GM19239 (cell line): ENCODE measurements at places on chromosomes 7 and 10.
A peak's percentile ranks its signal among the peaks of the same experiment; 100 is the strongest.

DNA sequence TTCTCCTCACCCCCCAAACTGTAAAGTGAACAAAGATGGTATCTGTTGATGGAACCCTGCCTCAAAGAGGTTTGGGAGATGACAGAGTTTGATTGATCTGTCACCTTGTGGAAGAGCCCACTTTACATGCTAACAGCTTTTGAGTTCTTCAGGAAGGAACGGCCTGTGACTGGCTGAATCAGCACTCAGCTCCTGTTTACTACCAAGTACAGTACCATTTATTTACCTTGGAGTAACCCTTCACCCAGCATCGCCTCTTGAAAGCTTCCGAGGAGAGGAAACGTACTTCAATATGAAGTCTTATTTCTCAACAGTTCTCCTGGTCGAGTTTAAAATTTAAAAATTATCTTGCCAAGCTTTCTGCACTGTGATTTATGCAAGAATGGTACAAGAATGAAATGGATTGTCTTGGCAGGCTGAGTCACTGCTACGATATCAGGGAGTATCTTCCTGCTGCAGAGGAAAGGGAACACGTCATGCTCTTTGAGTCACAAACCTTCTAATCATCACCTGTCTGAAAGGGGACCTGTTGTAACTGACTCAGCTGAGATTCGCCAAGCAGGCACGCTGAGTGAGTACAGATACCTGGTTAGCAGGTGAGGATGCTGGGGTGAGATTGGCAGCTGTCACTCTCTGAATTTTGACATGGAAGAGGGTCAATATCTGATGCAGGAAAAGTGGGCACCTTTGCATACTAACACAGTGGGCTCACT, 30.1 kb downstream of the KLF6 start:
- no peak for DNase-seq

DNA sequence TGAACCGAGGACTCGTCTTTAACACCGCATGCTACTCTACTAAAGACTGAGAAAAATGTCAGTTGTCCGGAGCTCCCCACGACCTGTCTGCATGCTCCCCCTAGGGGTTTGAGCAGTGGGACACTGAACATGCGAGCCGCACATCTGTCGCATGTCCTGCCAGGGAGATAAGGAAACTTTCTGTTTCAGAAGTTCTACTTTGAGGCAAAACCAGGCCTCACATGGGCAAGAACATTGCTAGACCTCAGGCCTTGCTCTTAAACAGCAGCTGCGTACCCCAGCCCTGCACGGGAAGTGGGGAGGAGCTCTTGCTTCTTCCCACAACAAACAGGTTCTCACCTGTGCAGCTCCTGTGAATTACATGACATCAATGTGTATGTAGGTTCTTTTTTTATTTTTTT, 30.3 kb upstream of the HERPUD2 start:
- peak; percentile 16 for DNase-seq

DNA sequence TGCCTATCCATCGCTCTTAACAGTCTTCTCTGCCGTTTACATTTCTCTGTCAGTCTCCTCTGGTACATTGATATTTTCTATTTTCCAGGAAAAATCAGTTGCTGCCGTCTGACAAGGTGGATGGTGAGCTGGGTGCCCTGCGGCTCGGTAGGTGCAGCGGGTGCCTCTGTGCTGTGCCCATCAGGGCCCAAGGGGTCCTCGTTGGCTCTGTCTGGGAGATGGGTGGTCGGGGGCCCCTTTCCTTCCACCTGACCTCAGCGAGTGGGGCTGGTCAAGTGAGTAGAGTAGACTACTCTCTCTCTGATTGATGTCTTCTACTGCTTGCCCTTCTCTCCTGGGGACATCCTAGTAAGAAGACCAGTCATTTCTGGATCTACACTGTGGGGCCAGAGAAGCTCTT, 57.4 kb downstream of the MINDY4 start:
- no peak for DNase-seq

DNA sequence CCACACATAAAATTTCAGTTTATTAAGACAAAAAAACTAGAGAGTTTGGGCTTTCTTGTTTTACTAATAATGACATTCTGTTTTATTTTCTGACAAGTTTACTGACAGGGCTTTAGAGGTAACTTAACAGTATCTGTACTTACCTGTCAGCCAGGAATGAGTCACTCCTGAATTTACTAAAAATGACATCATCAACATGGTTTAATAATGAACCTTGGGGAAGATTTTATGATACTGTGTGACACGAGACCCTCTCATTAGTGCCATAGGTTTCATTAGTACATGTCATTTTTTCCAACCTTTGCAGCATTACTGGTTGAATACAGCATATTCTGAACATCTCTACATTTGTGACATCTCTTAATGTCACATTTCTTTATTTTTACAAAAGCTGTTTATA, 131.1 kb downstream of the KCND2 start:
- DNase-seq, result no peak

DNA sequence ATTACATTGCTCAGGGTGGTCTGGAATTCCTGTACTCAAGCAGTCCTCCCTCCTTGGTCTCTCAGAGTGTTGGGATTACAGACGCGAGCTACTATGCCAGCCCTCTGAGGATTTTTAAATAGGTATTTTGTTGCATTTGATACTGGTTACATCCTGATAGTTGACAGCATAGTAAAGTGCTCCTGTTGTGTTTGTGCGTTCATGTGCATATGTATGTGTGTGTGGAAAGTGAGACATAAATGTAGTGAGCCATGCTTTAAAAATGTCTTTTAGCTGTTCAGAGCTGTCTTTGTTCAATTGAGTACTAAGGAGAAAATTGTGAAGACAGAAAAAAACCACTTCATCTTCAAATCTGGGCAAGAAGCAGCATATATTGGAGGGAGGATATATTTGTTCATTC, 27.8 kb downstream of the ZNRF2 start:
- no peak for DNase-seq

DNA sequence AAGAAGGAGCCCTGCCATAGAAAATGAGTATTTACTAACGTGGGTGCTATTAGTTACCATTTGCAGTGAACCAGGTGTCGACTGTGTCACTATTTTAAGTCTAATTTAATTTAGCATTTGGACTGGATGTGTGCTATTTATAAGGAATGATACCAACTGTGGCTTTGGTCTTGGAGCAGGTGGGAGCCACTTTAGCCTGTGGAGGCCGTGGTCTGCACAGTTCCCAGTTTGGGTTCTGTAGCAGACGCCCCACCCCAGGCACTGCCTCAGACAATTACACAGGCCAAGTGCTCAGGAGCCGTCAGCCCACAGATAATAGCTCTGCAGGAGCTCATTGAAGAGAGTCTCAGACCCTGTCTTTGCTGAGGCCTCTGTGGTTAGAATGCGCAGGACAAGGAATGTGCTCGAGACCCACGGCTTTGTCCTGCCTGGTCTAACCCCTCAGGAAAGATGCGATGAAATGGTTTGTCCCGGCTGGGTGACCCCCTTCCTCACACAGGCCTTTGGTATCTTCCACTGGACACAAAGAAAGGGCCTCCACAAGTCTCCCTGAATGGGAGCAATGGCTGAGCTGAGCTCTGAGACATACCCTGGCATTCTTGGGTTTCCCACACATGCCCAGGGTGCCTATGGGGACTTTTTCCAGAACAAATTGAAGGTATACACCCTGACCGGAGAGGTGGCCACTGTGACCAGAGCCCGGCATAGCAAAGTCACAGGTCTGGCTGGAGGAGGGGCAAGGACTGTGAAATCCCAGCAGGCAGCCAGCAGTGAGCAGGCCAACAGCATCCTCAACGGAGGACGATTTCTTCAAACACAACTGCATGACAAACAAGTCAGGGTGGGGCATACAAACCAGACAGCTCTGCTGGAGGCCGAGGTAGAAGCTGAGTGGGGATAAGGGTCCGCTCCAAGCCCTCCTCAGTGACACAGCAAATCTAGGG, 251.2 kb downstream of the ARHGAP12 start:
- DNase-seq, result no peak

DNA sequence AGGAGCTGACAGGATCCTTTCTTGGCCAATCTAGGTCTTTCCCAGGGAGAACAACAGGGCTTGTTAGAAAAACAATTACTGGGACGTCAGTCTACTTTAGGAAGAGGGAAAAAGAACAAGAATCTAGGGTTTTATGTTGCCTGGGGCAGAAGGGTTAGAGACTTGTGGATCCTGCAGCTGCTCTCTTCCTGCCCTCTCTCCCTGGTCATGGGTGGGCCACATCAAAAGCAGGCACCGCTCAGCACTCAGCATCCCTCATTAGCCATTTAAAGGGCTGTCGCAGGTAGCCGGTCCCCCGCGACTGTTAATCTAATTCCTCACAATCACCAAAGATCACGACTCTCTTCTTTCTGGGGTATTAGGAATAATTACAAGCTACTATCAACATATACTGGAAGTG, 631.9 kb downstream of the CALN1 start:
- no peak for DNase-seq

DNA sequence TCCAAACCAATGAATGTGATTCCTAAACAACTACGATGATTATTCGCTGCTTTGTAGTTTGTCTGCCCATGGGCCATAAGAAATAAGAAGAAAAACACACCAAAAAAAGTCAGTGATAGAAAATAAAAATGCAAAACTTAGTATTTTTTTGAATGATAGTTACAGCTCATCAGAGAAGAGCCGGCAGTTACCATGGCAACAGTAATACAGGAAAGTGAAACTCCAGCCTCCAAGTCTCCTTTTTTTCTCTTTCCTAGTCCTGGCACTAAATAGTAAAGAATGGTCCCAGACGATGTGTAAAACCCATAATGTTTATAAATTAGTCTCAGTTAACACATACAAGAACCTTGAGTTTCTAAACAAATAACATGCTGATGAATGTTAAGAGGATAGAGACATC, 21.6 kb upstream of the LHFPL3 start:
- DNase-seq, result no peak

GRCh38 chr7:108329514-108329913, 126.7 kb downstream of the NRCAM start:
- DNase-seq, result no peak

- DNase-seq, result no peak
Measured at GRCh38 chr7:48964074-48964473, 39.7 kb downstream of the CDC14C start.
